Activated T-cell treated with anti-CD3 and anti-CD28 coated beads, Interleukin-2, amount 50 U/mL, for 48 hours (primary cell): ENCODE measurements at places on chromosomes 1 and 21.
A peak's percentile ranks its signal among the peaks of the same experiment; 100 is the strongest.

GRCh38 chr1:18948913-18949685 lies 7.4 kb downstream of the IFFO2 start:
- DNase-seq = no peak

DNA sequence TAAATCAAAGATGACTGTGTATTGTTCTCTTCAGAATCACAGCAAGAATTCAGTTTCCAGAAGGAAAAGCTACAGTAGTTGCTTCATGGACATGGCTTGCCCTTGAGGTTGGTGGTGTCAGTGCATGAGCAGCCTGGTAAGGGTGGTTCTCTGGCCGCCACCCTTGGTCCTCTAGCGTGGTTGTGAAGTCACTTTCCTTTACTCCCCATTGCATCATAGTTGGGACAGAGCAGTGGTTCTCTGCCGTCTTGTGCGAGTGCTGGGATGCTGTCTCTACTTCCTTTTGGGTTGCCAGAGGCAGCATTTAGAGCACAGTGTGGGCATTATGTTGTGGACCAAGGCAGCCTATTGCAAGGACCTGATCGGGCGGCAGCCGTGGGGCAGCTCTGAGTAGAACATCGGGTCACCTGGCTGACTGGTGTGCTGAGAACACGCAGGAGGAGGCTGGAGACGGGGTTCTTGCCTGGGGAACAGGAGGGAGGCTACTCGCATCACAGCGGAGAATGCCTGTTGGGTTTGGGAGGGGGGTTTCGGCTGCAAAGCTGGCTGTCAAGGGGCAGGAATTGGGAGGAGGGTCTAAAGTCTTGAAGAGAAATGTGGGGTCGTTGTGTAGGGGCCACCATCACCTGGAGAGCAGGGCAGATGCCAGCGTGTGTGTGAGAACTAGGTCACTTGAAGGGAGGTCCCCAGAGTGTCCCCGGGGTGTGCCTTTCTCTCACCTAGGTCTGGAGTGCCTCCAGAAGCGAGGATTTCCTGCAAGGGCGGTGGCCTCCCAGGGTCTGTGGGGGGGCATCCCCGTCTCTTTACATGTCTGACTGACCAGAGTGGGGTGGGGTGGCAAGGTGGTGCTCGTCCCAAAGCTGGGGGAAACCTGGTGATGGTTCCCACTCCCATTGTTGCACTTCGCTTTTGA lies 6.3 kb downstream of the ARF1 start:
- DNase-seq = no peak

DNA sequence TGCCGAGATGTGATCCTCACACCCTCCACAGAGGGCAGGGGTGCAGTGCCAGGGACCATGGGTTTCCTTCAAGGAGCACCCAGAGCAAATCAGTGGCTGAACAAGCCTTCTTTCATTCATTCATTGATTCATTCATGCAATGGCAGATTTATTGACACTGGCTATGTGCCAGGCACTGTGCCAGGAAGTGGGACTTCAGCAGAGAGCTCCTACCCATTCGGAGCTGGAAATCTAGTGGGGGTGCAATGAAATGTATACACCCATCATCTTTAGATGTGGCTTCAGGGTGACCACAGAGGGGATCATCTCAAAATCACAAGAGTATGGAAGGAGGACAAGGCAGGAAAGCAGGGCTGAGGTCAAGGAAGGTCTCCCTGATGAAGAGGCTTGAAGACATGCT lies 18.9 kb downstream of the SLC6A9 start:
- no peak for DNase-seq

GRCh38 chr1:79694241-79694640 lies 687.7 kb upstream of the ADGRL4 start:
- DNase-seq = no peak

- no peak for DNase-seq
Measured at GRCh38 chr1:218273762-218274479, 11.2 kb upstream of the RRP15 start.

- no peak for DNase-seq
Measured at GRCh38 chr1:25460020-25460419, 29.3 kb downstream of the MACO1 start.

- DNase-seq = peak; percentile 88
Measured at GRCh38 chr1:21293537-21294265, 3.4 kb upstream of the ECE1 start.

GRCh38 chr1:194069168-194069830 lies 882.9 kb upstream of the B3GALT2 start:
- no peak for DNase-seq

DNA sequence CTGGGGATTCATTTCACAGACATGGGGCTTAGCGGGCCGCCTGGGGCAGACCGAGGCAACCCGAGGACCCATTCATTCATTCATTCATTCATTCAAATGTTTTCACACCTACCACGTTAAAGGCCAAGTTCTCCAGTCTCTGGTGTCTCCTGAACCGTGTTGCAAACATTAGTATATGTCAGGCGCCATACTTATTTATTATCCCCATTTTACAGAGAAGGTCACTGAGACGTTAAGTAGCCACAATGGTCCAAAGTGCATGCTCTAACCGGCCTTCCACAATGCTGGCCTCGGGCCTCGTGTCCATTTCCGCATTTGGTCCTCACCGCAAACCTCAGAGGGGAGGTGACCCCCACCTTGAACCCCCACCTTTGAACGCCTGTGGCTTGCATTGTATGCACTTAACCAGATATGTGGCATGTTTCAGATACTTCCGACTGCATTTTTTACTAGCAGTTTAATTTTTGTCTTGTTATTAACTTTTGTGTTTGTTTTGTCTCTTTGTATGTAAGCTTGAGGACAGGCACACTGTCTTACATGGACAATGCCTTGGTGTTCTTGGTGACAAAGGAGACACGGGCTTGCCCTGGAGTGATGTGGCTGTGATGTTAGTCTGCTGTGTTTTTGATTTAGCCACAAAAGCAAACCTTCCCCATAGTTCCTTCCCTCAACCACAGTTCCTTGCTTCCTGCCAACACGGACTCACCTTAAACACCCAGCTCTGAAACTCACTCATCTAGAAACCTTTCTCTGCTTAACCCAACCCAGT lies 1.2 kb upstream of the IFFO2 start:
- no peak for DNase-seq

DNA sequence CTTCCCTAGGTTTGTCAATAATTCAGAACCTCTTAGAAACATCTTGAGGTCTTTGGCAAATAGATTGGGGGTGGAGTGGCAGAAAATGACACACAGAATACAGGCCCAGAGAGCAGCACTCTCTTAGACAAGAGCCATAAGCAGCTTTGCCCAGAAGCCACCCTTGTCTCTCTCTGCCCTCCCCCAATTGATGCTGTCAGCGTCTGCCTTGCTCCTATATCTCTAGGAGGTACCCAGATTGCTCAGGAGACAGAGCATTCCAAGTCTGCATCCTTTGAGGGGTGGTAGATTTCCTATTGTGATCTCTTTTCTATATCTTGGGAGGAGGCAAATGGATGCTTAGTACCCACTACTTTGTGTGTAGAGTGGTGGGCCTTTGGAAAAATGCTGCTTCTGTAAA lies 1.8 kb downstream of the RGL1 start:
- DNase-seq = no peak

DNA sequence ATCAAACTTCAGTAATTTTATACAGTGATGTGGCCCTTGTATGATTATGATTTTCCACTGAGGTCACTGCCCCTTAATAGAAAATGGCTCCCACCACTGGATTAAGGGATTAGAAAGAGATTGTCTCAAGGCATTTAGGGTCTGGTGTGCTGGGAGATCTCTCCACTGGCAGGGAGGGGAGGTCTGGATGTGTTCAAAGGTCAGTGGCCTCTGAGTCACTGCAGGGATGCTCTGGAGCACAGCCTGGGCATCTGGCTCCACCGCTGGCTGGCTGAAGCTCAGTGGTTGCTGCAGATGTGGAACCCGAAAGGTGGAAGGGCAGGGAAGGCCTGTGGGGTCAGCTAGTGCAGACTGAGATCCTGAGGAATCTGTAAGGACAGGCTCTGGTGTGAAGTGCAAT lies 18.3 kb upstream of the CHI3L1 start:
- DNase-seq = no peak

- no peak for DNase-seq
Measured at GRCh38 chr1:28278763-28279162, 19.4 kb downstream of the SESN2 start.

GRCh38 chr1:22889213-22889827 lies 83.3 kb downstream of the LACTBL1 start:
- peak; percentile 22 for DNase-seq

GRCh38 chr1:214331827-214332423 lies 51.0 kb downstream of the SMYD2 start:
- peak; percentile 75 for DNase-seq

DNA sequence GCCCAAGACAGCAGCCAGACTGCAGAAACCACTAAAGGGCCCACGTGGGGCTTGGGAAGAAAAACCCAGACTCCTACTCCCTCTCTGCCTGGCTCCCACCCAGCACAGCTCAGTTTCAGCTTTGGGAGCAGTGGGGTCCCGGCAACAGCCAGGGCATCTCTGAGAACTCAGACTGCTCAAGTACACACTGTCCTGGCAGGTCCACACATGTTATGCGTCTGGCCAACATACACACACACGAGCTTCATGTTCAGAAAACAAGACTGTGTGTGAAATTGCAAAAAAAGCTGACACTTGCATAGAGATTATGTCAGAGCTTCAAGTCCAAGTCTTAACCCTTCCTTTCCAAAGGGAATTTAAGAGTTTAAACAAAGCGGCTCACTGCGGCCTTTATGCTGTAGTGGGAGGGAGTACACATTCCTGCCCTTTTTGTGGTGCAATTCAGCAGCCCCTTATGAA lies 136.6 kb upstream of the CD34 start:
- no peak for DNase-seq

GRCh38 chr1:201584471-201585092 lies 45.7 kb downstream of the NAV1 start:
- DNase-seq = no peak
